Cardiac atrium fibroblast (primary cell): ENCODE measurements at places on chromosomes 12 and 14. TPM values are rescaled to one million over a fixed set of nuclear protein-coding genes. Genes with fewer than 3 reads are reported as not detected.

The ITGB7 gene
- 0.18 TPM in 1 of 2 replicates, not detected in the other for total RNA-seq

The EIF2S3B gene
- total RNA-seq: 0.49 and 0.54 TPM in 2 replicates

The SCNN1A gene
- under 0.01 and 2.6 TPM in 2 replicates for total RNA-seq

The DPF3 gene
- total RNA-seq: not detected in 2 replicates

The TSHR gene
- not detected in 2 replicates for total RNA-seq

The AKAP5 gene
- total RNA-seq: 0.32 and 0.36 TPM in 2 replicates

The CPNE6 gene
- not detected in 2 replicates for total RNA-seq

The OTOGL gene
- total RNA-seq: 0.81 and 1.1 TPM in 2 replicates

The RASSF9 gene
- 0.90 and 1.6 TPM in 2 replicates for total RNA-seq

The SIX4 gene
- total RNA-seq: 2.2 and 3.9 TPM in 2 replicates

The LRRK2 gene
- 1.1 and 1.4 TPM in 2 replicates for total RNA-seq

The MIP gene
- total RNA-seq: not detected in 2 replicates
